ENCODE measurements at places on chromosomes 3 and 15.
A peak's percentile ranks its signal among the peaks of the same experiment; 100 is the strongest.

GRCh38 chr3:129560269-129560787 is 17.4 kb downstream of the H1-8 start:
- no peak for DNase-seq

DNA sequence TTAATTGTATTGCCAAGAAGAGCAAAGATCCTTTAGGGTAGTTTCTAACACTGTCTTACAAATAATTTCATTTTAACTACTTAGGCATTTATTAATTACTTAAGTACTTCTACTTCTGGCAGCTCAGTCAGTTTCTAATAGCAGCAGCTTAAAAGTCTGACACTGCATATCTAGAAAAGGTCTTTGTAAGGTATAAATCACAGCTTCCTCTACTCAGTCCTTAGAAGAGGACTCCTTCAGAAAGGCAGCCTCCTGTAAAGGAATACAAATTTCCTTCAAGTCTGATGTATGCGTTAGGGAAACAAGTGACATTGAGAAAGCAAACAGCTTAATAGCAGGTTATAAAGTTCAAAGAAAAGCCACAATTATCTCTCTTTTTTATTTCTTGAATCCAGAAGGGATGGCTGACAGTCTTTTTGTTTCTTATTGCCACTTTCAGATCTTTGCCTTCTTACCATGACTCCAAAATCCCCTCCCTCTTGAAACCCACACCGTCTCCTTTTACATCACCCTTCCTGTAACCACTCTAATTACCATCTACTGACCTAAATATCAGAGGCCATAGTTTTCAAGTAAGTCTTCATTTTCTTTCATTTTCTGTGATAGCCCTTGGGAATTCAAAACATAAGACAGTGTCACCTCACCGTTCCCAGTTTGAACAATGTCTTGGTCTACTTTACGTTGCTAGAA is 109.5 kb downstream of the CGGBP1 start:
- DNase-seq = no peak

DNA sequence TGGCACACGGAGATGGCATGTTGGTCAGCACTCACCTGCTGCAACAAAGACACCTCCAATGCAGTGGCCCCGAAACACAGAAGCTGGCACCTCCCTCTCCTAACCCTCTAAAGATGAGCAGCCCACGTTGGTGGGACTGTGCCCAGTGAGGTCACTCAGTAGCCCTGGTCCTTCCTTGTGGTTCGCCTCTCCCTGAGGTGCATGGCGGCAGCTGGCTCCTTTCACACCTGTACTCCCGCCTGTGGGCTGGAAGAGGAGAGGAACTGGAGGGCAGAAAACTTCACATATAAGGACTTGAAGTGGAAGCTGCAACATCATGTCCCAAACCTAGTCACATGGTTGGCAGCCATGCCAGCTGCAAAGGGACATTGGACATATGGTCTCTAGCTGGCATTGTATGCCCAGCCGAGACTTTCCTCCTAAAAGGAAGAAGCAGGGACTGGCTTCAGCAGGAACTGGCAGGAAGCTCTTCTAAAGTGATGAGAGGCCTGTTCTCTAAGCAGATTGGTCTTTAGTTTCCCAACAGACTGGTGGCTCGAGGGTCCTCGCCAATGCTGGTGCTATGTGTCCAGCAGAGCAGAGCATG is 10.8 kb upstream of the C3orf22 start:
- DNase-seq = no peak

- peak; percentile 23 for DNase-seq
These were observed 27.1 kb downstream of the CGGBP1 start for GRCh38 chr3:88031642-88032077.

DNA sequence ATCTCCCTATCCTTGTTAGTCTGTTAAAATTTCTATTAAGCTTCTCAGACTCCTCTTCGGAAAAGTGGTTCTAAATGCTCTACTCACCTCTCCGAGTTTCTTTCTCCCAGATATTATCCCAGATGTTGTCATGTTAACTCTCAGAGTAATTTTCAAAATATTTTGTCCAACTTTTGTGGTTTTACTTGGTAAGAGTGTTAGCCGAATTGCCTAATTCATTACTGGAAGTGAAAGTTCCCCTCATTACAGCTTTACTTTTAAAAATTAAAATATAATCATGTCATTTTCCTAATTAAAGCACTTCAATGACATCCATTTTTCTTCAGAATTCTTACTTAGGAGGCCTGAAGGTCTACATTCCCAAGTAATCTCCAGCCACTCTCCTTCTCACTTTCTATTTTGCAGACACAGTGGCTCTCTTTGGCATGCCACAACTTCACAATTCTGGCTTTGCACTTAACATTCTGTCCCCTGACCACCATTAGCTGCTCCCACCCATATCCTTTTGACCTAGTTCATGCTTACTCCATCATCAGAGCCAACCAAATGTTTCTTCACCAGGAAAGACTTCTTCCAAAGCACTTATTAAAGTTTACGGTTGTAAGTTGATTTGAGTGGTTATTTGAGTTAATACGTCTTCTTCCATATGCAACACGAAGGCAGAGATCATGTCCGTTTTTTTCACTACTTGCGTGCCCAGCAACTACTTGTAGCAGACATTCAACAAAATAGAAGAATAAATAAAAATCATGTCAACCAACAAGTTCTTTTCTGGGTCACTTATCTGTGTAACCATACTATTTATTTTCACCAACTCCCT is 10.2 kb upstream of the TIPARP start:
- DNase-seq = no peak

DNA sequence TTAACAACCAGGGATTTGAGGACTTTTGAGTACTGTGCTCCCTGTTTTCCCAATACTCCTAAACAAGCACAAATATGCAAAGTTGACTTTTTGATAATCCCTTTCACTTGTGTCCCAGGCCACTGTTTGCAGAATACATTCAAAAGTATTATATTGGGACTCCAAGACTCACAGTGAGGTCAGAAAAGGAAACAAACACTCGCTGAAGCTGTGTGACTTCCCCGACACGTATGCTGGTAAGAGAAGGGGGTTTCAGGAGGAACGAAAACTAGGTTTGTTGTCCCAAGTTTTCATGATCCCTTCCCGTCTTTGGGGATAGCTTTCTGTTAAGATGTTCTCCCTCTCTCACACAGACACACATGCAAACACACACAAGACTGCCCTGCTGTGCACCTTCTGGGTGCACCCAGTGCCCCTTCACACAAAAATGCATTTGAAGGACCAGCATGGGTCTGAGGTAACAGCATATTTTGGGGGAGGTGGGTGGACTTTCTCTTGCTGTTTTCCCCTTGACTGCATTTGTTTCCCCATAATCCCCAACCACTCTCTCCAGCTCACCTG is 225.2 kb upstream of the PRICKLE2 start:
- DNase-seq = no peak

GRCh38 chr3:89795506-89795905 is 688.1 kb downstream of the EPHA3 start:
- peak; percentile 55 for DNase-seq

- DNase-seq = no peak
These were observed 8.1 kb upstream of the PRSS50 start for GRCh38 chr3:46725621-46726314.

DNA sequence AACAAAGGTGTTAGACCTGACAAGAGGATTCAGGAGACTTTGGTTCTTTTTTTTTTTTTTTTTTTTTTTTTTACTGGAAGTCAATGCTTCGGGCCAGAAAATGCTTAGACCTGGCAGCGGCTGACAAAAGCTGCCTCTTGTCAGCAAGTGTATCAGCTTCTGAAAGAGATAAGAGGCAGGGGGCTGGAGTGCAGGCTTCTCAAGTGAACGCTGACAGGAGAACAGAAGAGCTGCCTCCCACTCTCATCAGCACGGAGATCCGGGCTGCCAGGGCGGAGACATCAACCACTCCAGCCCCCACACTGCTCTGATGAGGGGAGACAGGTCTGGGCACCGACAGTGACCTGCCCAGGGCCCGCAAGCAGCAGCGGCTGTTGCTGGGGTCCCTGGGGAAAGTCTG is 9.4 kb upstream of the SCN5A start:
- DNase-seq = no peak

GRCh38 chr15:93801206-93801605 is 430.2 kb upstream of the MCTP2 start:
- no peak for DNase-seq

- DNase-seq = peak; percentile 66
These were observed 1.2 kb downstream of the IGDCC4 start for GRCh38 chr15:65421360-65422215.

All from NCI-H69 (cell line).